ENCODE measurements at places on chromosomes 3 and 15.

GRCh38 chr15:98124581-98124980, 164.1 kb downstream of the ARRDC4 start:
- DNase-seq, result no peak

- no peak for DNase-seq
Measured at GRCh38 chr15:50500352-50500751, 46.1 kb downstream of the USP50 start.

- peak; percentile 60 for DNase-seq
Measured at GRCh38 chr3:4656059-4656458, 162.9 kb downstream of the ITPR1 start.

DNA sequence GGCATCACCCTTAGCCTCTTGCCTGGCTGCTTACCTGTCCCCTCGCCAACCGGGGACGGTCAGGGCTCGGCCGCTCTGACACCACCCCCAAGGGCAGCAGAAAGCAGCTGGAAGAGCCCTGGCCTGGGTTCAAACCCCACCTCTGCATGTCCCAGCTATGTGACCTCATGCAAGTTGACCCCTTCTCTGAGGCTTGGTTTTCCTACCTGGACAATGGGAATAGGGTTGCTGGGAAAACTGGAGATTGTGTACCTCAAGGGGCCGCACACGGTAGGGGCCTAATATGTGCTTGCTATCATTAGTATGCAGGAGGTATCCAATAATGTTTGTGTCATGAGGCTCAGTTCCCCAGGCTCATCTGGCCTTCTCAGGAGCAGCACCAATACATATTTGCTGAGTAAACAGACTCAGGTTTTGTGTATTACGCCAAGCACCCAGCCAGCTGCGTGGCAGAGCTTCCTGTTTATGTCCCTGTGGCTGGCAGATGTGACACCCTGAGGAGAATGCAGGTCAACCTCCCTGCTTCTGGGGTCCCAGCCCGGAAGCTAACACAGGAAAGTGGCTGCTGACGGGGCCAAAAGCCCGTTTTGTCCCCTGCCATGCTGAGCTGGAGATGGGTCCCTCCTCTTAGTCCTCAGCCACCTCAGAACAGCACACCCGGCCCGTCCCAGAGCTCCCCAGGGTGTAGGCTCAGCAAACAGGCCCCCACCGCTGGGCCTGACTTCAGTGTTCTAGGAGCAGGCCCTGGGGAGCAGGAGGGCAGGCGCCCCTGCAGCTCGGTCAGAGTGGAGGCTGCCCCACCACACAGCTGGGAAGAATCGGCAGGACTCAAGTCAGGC, 29.7 kb downstream of the PLXND1 start:
- DNase-seq, result no peak

GRCh38 chr3:14119651-14120050, 5.0 kb downstream of the CHCHD4 start:
- DNase-seq, result no peak

DNA sequence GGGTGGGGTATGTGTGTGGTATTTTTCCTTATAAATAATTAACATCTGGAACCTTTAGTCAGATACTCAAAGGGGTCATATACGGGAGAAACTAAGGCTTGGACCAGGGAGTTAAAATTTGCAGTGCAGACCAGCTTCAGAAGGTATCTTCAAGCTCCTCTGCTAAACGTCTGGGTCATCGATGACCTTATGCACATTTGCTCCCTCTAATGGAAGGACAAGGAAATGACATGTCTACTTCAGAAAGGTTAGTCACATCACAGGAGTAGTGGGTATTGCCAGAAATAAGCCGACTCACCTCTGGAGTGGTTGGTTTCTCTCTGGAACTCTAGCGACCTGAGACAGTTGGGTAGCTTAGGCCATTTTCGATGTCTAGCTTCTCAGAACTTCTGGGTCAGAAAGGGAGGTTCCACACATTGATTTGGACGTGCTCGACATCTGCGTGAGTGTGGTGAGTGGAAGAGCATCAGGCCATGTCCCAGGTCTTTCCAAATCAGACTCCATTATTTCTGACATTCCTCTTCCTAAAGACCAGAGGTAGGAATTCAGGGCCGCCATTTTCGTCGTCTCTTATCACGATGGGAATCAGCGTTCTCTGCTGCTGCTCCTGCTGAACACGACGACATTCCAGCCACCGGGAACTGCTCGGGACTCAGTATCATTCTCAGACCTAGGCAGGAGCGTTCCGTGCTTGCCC, 31.8 kb upstream of the RASA2 start:
- DNase-seq, result peak; percentile 62

GRCh38 chr15:85379403-85380131, 836 bp upstream of the AKAP13 start:
- DNase-seq, result no peak

- no peak for DNase-seq
Measured at GRCh38 chr15:39946862-39947261, 12.9 kb downstream of the EIF2AK4 start.

- no peak for DNase-seq
Measured at GRCh38 chr3:18964640-18965039, 183.7 kb upstream of the KCNH8 start.

DNA sequence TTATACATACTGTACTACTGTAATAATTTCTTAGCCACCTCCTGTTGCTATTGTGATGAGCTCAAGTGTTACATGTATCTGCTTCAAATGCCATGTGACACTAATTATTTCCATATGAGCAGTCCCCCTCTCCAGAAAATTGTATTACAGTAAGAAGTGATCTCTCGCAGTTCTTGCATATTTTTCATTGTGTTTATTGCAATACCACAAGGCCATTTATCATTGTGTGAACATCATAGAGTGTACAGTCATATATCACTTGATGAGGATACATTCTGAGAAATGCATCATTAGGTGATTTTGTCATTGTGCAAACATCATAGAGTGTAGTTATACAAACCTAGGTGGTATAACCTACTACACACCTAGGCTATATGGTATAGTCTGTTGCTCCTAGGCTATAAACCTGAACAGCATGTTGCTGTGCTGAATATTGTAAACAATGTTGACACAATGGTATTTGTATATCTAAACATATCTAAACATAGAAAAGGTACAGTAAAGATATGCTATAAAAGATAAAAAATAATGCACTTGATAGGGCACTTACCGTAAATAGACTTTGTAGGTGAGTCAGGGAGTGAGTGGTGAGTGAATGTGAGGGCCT, 189.6 kb upstream of the MLF1 start:
- peak; percentile 73 for DNase-seq

DNA sequence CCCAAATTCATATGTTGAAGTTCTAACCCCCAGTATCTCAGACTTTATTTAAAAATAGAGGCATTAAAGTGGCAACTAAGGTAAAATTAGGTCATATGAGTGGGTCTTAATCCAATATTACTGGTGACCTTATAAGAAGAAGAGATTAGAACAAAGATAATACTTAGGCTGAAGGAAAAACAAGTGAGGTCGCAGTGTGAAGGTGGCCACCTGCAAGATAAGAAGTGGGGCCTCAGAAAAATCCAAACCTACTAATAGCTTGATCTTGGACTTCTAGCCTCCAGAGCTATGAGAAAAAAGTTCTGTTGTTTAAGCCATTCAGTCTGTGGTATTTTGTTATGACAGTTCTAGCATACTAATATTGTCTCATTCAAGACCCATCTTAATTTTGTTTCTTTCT, 159.9 kb upstream of the PEX5L start:
- DNase-seq, result no peak

DNA sequence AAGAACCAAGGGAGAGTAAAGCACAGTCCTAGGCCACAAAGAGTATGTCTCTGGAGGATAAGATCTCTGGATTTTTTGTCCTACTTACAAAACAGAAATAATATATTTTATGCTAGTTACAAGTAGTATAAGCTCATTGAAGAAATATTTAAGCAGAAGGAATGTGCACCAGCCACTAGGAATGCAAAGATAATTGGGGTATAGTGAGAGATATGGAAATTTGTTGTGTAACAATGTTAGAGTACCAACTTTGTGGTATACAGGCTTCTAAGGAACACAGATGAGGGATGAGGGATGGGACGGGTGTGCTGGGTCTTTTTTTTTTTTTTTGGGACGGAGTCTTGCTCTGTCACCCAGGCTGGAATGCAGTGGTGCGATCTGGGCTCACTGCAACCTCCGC, 26.5 kb downstream of the AKAP13 start:
- peak; percentile 67 for DNase-seq

DNA sequence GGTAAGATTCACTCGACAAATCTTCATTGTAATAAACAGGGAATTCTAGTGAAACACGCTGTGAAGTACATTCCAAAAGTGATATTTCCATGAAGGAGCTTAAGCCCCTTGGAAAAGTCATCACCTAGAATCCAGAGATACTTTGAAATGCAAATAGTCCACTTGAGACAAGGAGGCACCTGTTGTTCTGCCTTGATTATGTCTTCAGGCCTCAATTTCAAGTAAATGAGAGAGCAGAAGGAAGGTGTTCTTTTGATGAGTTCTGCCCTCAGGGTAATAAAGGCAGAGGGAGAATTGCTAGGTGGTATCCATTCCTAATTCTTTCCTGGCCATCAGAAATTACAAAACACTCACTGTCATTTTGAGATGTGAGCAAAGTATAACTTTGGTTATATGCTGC, 162.1 kb downstream of the CADM2 start:
- DNase-seq, result no peak

DNA sequence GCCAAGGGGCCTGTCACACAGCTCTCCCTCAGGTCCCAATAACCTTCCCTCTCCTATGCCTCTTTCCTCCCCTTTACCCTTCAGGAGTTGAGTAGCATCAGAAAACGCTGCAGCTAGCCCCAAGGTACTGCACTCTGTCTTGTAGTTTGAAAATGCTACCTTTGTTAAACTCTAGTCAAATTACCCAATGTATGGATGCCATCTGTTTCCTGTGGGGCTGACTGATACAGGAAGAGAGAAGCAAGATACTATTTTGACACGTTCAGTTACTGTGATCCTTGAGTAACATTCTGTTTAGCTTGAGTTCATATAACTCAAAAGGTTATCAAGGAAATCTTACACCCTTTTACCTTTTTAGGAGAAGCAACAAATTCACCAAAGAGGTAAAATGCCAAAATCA, 493.1 kb downstream of the FHIT start:
- DNase-seq, result no peak

DNA sequence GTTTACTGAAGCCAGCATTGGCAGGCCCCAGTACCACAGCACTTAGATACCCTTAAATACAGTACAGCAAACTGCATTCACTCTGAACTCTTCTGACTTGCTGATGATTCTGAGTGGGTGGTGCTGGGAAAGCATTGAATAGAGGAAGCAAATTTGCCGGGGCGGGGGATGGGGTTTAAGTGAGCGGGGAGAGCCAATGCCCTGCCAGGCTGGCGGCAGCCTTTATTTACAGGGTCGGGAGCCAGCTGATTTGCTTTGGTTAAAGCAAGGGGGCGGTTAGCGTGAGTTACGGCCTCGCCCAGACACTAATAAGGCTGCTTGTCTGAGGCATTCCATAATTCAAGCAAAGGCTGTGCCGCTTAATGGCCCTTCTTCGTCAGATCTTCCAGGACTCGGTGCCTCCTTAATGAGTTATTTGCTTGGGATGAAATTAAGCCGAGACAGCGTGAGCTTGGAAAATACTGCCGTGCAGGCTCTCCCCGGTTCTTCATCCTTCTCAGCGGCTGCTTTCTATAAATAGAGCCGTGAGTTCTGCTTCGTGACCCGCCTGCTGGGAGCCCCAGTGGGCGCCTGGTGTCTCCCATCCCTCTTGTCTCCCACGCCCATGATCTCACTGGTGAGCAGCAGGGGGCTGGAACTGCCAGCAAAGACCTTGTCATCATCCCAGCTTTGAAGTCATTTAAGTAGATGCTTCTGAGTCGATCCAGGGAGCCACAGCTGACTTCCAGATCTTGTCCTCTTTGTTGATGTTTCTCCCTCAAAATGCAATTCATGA, 25.8 kb downstream of the SPSB4 start:
- DNase-seq, result peak; percentile 11

DNA sequence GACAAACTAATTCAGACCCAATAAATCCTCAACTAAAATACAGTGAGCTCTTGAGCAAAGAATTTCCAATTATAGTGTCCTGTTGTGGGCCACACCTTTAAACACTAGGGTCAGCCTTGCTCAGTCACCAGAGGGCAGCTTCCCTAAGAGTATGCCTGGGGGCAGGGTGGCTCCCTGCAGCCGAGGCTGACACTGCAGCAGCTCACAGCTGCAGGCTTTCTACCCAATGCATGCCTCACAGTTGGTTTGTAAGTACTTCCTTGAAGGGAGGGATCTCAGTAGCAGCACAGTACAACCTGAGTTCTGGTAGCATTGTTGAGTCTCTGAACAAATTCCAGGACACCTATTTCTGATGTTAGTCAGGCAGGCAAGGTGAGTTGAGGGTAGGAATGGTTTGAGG, 335.6 kb downstream of the TUSC7 start:
- DNase-seq, result no peak

DNA sequence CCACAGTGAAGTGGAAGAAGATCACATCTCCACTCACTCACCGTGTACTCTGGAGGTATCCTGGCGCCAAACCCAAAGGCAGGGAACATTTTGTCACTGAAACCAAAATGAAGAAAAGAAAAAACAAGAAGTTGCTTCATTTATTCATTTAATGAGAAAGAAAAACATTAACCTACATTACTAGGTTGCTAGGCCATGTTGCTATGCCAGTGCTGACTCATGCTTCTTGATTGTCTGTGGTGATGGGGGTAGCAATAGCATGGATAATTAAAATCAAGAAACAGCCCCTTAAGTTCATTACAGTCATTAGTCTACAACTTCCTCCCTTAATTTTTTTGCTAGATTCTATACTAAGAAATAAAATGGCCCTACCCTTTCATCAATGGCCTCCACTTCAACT, 52.7 kb upstream of the MRPL3 start:
- no peak for DNase-seq

GRCh38 chr3:113758389-113759024, 11.7 kb downstream of the ATP6V1A start:
- peak; percentile 39 for DNase-seq

GRCh38 chr15:83890587-83890986, 236.7 kb downstream of the ADAMTSL3 start:
- DNase-seq, result no peak

DNA sequence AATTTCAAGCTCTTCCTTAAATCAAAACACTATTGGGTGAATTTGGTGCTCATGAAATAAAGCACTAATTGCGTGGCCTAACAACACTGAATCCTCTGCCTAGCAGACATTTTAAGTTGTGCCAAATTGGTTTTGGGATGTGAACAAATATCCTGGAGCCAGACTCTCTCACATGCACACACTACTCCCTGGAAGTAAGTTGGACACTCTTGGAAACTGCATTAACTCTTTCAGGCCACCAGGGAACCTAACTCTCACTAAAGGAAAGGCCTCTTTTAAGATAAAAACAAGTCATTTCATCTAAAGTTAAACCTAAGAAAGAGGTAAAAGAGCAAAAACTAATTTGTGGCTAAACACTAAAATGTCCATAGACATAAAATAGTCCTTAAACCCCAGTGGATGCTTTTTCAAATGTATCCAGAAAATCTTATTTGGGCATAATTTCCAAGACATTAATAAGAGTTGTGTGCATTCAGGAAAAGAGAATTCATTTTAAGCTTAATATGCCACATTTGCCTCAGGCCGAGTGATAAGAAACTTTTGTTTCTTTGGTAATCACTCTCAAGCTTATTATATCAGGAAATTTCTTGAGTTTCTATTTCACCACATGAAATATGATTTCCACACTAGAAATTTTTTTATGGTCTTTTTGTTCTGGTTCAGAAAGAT, 61.8 kb downstream of the ZBTB20 start:
- no peak for DNase-seq

All from fibroblast of skin of left quadriceps (primary cell).